ENCODE measurements at places on chromosomes 2 and 18.

- DNase-seq, result peak; percentile 86
Measured at GRCh38 chr18:31685097-31686082, 1.0 kb upstream of the B4GALT6 start.

DNA sequence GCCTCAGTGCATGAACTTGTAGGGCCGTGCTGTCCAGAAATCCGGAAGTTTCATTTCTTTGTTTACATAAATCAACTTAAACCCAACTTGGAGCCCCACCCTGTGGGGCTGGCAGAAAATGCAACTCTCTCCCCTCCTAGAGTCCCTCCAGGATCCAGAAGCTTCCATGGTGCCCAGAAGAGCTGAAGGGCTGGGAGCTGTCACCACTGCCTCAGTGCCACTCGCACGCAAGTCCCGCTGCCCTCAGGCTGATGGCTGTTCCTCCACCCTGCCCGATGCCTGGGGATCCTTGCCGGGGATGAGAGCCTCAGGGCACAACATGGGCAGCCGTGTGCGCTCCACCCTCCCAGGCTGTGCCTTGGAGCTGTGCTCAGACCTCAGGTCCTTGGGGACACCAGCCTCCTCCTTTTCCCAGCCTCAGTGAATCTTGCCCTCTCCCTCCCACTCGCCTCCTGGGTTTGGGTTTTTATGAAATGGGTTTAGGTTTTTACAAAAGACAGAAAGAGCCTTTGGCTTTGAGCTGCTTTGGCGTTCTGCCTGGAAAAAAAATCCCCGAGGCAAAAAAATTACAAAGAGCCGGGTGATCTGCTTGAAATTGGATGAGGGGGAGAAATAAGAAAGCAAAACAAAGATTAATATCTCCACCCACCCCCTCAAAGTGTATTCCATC is 155.2 kb downstream of the TWIST2 start:
- DNase-seq, result no peak

DNA sequence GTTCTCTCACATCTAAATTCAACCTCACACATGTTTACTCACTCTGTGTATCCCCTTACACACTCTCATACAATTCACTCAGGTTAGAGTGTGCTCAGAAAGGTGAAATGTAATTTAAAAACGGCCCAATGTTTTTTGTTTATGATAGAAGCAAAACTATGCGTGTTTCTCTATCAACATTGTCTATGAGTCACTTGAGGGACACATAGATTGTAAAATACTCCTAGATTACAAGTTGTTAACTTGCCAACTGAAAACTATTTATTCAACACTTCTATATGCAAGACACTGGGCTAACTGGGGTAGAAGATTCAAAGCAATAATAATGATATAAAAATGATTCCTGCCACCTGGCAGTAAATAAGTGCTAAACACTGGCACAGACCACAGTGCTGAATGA is 24.6 kb downstream of the CCDC195 start:
- no peak for DNase-seq

- no peak for DNase-seq
Measured at GRCh38 chr18:57175532-57175931, 28.6 kb downstream of the BOD1L2 start.

DNA sequence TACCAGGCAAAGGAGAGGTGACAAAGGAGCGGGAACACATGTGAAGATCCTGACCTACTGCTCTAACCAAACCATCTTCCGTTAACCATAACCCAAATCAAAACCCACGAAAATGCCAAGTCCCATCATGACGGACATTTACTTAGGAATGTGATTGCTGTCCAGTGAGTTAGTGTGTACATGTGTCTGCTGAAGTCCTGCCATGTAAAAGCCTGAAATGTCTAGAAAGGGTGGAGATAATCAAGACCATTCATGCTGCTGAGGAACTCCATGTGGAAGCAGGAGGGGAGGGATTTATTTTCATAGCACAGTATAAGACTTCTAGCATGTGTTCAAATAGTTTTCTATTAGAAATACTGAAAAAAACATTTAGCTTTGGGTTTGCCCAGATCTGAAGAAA is 137.0 kb upstream of the BOD1L2 start:
- no peak for DNase-seq

DNA sequence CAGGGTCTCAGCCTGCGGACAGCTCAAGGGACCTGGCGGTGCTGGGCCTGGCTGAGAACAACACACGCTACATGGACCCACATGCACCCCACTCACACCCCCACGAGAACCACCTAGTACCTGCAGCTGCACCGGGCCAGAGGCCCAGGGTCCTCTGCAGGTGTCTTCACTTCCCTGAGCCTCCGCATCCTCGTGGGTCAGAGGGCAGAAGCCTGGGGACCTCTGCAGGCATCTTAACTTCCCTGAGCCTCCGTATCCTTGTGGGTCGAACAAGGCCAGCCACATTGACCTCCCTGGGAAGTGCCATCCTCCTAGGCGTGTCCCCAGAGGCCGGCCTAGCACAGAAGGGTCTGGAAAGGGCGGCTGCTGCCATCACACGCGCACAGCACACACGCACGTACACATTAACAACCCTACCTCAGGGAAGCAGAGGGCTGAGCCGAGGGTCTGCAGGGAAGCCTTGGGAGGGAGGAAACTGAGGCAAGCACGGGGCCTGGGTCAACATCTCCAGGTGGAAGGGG is 62.5 kb upstream of the HPCAL1 start:
- no peak for DNase-seq

- DNase-seq, result peak; percentile 93
Measured at GRCh38 chr2:170973492-170974303, 44.6 kb downstream of the GORASP2 start.

GRCh38 chr18:8765783-8766463 is 60.6 kb downstream of the MTCL1 start:
- DNase-seq, result no peak

DNA sequence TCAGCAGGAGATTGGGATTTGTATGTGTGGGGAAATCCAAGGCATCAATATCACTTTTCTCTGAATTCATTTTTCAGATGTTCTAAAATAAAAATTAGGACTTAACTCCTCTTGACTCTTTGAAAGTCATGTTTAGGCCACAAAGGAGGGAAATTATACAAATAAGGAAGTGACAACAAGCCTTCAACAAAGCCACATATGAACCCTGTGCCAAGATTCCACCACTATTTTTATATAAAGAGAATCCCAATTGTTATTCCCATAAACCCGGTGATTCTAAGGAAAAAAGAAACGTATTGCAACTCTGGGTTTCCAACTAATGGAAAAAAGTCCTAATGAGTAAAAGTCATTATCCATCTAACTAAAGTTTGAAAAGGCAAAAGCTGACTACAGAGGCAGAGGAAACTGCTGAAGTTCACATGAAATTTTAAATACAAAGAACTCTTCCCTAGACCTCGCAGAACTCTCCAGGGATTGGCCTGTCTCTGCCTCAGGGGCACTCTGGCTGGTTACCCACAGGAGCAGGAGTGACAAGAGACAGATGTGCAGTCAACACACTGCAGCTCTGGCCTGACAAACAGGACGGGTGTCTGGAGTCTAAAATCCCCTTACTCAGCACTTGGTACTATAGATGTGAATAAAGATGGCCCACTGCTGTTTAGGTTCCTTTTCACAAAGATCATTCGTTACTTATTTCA is 11.5 kb downstream of the NPC1 start:
- no peak for DNase-seq

GRCh38 chr2:105752691-105753358 is 8.1 kb downstream of the NCK2 start:
- no peak for DNase-seq

DNA sequence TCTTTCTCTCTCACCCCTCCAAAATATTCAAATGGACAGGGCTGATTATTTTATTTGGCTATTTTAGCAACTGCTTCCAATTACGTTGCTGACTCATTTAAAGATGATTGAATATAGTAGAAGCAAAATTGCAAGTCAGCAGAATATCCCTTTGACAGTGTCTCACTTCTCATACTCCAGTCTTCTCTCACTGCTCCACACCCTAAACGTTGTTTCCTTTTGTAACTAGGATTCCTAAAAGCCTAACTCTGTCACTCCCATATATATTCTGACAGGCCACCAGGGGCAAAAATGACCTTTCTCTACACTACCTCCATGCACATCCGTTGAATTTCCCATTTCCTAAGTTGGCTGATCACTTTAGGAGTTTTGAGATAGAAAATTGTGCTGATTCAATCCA is 351.1 kb downstream of the RND3 start:
- no peak for DNase-seq

All from RPMI8226 (cell line).